ENCODE measurements at places on chromosomes 1 and 21.

DNA sequence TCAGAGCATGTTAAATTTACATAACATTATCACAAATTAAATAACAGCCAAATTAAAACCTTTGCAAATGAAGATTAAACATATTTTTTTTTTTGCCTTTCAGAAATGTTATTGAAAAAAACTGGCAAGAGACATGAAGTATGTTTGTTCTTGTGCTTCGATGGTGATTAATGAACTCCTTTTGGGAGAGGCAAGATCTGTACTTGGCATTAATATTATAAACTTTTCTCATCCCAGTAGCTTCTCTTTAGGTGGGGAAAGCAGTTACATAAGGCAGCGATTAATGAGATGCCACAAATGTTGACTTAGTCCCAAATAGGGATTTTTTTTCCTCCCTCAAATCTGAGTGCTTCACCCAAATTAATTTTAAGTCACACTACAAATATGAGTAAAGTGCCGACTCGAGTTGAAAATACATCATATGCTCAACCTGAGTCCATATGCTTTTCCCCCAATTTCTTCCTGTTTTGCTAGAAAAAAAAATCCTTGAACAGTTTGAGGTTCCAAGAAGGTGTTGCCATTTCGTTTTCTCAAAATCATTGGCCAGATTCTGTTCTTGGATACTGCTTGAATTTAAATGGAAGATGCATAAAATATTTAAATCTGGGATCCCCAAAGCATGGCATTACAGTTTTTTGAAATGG, 294.5 kb downstream of the VAV3 start:
- no peak for DNase-seq

- no peak for DNase-seq
These were observed 122.2 kb downstream of the POU2F1 start for GRCh38 chr1:167342846-167343245.

- no peak for DNase-seq
These were observed 68.5 kb downstream of the ACBD6 start for GRCh38 chr1:180433873-180434272.

DNA sequence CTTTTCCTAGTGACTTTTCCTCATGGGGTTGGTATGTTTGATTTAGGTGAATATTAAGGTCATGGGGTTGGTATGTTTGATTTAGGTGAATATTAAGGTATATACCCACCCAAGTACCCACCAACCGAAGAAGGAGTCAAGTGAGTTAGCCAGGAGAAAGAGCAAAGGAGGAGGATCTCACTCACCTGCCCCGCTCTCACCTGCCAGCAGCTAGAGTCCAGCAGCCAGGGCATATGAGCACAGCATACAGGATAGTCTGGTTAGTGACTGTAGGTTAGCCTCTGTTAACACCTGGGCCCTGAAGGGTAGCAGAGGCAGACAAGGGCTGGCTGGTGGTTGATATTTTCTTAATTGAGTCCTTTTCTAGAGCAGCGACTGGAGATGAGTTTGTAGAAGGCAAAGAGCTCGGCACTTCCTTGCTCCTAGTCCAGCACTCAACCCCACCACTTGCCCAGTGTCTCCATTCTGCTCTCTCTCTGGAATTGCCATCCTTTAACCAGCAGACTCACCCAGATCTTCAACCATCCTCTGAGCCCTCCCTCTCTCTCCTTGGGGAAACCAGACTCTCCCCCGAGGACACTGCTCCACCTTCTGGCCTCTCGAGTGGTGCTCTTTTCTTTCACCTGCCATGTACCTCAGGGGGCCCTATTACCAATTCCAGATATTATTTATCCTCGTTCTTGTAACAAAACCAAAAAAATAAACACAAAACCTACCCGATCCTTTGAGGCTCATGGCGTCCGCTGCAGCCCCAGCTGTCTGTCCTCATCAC, 16.3 kb upstream of the DESI2 start:
- no peak for DNase-seq

DNA sequence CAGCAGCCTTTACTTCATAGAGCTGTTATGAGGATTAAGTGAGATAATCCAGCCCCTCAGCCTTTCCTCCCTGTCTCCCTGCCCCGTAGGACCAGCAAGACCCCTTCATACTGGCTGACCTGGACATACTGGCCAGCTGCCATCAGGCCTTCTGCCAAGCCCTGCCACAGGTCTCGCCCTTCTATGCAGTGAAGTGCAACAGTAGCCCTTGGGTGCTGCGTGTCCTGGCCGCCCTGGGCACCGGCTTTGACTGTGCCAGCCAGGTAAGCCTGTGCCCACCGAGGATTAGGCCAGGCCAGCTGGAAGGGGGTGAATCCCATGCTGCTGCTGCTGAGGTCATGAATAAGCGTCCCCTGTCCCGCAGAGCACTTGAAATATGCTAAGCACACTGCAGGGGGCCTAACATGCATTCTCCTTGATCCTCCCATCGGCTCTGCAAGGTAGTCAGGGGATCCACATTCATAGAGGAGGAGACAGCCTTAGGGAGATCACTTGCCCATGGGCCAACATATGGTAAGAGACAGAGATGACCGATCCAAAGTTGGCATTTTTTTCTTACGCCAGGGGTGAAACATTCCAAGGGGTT, 73.3 kb upstream of the TINAGL1 start:
- no peak for DNase-seq

- DNase-seq = no peak
These were observed 15.0 kb downstream of the CAPN8 start for GRCh38 chr1:223650465-223650864.

Measured in fibroblast of skin of right biceps (primary cell).